ENCODE measurements at places on chromosomes 2 and 18.

GRCh38 chr2:236967499-236967783 lies 118.2 kb upstream of the COPS8 start:
- DNase-seq, result no peak

DNA sequence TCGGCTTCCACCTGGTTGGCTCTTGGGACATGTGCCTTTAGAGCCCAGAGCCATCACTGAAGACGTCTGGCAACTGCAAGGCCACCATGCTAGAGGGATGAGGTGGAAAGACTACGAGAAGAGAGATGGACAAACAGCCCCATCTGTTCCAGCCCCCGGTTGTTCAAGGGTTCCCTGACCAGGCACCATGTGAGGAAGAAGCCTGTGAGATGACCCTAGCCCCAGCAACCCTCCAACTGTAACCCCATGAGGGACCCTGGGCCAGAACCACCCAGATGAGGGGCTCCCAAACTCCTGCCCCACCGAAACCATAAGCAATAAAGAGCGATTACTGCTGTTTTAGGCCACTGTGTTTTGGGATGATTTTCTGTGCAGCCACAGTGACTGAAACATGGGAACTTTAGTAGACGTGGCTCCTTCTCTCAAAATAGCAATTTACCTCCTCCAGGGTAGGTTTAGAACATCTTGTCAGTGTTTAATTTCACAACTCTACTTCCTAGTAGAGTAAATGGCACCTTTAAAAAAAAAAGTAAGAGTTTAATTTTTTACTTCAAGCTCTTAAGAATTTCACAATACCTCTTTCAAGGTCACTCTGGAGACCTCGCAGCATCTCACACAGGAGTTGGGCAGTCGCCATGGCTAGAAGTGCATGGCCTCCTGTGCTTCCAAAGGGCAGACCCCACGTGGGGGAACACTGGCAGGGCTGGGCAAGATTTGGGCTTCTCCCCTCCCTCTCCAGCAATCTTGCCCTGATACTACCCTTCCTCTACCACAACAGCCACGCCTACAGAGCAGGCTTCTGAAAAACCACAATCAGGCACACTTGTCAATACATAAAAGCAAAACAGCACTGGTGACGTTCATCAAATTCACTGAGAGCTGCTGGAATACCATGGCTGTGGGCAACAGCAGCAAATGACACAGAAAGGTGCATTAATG lies 48.8 kb downstream of the TMEM163 start:
- DNase-seq, result no peak

GRCh38 chr2:3974765-3975164 lies 271.4 kb downstream of the DCDC2C start:
- no peak for DNase-seq

DNA sequence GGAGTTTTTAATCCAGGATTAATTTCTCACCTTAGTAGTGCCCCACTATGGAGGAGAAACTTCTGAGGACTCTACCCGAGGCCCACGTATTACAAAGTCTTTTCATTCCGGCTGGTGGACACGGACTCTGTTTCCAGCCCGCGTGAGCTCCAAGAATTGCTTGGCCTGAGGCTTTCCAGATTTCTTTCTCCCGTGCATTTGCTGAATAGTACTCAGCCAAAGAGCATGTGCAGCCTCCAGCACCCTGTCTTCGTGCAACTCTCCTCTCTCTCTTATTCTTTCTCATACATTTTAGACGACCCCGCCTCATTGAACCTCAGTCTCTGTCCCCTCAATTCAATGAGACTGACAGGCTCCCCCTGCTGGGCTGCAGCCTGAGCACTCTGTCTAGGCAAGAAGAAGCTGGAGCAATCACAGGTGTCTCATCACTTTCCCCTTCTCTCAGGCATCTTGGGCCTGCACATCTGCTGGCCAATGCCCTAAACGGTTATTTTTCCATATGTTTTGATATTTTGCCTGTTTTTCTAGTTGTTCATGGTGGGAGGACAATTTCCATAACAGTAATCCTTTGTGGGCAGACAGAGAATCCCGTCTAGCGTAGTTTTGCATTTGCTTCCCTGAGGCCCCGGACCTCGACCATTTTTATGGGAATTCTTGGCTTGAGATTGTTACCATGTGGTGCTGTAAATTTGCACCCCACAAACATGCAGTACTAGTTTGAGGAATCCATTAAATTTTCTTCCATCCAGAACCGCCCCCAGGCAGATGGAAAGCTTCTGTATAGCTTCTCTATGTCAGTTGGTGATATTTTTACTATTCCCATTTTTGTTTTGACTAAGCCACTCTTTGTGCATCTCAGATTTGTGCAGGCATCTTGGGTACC lies 50.1 kb upstream of the LPIN2 start:
- DNase-seq, result peak; percentile 54

DNA sequence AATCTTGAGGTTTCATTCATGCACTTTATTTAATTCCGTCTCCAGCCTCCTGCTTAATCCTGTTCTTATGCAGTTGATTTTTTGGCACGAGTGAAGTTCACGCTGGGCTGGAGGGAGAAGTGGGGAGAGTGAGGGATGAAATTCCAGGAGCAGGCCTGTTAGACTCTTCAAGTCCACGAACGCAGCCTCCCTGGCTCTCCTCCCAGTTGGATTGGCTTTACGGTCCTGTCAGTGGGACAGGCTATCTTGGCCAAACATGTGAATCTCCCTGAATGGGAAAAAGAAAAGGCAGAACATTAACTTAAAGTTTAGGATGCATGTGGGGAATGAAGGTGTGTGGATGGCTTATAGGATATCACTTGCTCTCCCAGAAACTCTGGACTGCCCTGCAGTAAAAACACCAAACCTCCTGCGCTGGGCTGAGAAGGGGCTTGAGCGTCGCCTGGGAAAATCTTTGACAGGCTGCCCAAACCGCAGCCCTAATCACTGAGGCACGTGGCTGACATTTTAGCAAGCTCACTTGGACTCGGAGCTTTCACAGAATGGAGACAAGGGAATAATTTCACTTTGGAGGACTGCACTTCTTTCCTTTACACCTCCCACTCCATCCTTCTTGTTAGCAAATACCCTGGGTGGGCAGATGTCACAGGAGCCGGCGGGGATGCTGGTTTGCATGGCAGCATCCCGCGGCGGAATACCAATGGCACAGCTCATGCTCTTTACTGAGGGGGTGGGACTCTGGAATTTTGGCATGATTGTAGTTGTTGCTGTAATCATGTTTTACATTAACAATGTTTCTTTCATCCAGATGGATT lies 93.9 kb downstream of the ACKR3 start:
- peak; percentile 92 for DNase-seq

DNA sequence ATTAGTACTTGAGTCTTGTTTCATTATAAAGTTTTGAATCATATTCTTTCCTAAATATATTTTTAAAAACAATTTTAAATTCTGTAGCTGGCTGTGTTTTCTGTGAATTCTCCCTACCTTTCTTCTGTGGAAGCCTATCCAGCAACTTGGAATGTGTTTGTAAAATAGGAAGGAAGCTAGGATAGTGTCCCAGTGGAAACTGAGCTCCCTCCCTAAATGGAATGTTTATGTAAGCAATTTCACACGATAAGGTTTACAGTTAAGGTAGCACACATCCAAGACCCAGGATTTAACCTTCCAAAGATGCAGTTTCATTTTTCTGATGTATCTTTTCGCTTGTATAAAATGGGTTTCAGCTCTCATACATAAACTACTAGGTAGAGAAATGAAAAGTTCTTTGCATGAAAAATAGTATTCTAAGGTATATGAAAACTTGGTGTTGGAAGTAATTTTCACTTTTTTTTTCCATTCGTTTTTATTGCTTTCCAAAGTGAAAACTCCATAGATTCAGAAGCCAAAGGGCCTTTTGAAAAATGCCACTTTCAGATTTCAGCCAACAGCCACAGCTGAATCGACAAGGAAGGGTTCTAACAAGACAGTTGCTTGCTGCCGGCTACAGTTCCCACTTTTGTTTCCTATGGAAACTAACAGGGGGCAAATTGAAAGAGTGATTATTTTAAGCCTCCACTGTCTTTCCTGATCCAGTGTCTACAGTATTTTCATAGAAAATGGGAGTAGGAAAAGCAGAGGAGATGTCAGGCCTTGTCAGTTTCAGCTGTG lies 405.1 kb upstream of the POU3F3 start:
- no peak for DNase-seq

- DNase-seq, result no peak
Measured at GRCh38 chr18:30971338-30971956, 71.1 kb downstream of the DSC3 start.

- no peak for DNase-seq
Measured at GRCh38 chr2:159010340-159010739, 41.9 kb downstream of the TANC1 start.

DNA sequence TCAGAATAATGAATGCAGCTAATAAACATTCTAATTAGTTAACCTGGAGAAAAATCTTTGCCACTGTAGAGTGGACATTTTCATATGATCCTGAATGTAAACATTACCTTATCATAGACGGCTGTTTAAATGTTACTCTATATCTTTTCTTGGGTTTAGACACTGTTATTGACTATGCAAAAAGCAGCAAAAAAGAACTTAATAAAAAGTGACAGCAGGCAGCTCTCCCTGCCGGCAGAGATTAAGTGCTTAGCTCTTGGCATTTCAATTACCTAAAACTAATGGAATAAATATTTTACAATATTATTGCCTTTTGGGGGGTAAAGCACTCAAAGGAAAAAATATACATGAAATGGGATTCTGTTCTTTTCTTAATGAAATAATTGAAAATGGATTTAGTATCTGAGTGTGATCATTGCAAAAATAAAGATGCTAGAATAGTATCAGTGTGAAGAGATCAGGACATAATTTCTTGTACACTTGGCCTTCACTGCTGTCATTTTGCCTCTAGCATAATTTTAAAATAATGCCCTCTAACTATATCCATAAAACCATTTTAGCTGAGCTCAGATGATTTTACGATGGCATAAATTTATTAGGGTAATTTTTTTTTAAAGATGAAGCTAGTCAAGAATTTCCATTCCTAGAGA lies 203.4 kb upstream of the DPP10 start:
- DNase-seq, result no peak

DNA sequence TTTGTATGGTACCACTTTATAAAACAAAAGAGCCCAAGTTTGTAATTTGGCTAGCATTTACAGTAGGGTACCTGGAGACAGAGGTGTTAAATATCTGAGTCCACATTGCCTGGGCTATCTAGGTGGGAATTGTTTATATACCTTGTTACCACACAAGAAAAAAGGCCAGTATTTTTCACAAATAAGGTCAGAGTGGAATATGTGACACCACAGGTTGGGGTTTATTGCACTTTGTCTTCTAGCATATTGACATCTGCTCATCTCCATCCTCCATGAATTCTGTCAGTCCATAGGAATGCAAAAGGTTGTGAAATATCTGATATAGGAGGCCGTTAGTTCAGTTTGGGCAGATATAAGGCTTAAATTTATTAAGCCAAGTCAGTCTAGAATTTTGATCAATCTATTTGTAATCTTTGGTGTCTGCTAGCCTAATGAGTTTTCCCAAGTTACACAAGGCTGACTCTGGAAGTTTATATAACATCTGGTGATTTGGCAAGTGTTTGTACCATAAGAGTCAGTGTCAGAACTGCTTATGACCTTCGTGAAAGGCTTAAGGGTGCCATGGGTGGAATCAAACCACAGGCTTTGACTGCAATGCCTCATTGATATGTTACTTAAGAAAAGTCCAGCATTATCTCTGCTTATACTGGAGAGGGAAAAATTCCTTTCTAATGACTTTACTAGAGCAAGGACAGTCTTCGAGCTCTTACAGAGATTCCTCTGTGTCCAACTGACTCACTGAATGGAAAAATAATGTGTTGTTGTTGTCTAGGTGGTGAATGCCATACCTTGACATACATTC lies 11.3 kb upstream of the DPP4 start:
- no peak for DNase-seq

- no peak for DNase-seq
Measured at GRCh38 chr2:120787822-120788700, 52.4 kb downstream of the GLI2 start.

GRCh38 chr2:70140791-70141211 lies 50.0 kb downstream of the C2orf42 start:
- no peak for DNase-seq
